Thymus (tissue), 14 donors: ENCODE measurements at places on chromosomes 2 and 18.

- no peak for DNase-seq
Measured at GRCh38 chr2:237404413-237404812, 9.6 kb downstream of the COL6A3 start.

GRCh38 chr2:232611559-232612218 is 21.7 kb upstream of the EFHD1 start:
- DNase-seq, result no peak

DNA sequence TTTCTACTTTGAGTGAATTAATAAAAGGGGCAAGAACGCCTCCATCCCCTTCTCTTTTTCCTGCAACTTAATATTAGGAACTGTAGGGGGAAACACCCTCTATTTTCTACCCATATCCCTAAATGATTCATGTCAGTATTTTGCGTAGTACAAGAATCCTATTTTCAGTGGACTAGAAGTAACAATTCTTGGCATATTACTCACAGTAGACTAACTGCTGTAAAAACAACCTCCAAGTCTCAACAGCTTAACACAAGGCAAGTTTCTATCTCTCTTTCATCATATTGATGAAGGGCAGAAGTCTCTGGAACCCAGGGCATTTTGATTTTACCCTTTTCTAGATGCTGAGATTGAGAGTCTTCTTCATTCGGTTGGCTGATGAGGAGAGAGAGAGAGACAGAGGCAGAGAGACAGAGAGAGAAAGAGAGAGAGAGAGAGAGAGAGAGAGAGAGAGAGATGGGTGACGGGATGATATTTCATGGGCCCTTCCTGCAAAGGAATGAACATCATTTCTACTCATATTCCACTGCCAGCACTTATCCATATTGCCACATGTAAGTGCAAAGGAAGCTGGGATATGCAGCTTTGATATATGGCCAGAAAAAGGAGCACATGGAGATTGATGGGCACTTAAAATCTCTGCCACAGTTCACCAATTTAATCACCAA is 481.6 kb downstream of the LPIN1 start:
- no peak for DNase-seq

GRCh38 chr2:147860009-147860408 is 15.2 kb downstream of the ACVR2A start:
- DNase-seq, result no peak

GRCh38 chr18:13302457-13303225 is 84.1 kb downstream of the LDLRAD4 start:
- no peak for DNase-seq

- no peak for DNase-seq
Measured at GRCh38 chr2:29223851-29224692, 108.9 kb downstream of the CLIP4 start.

DNA sequence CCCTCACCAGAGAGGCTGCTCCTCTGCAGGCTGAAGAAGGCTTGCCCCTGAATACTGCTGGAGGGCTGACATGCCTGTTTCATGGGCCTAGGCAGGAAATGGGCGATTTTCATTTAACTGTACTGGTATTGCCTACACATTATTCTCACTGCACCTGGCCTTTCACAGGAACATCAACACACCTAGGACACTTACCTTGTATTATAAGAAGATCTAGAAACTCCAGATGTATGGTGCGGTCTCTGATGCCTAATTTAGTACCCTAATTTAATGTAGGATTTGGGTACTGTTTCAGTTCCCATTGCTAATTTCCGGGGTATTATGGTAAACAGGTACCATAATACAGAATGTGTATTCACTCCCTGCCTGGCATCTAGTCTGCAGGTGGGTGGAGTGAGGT is 146.0 kb downstream of the MYO1B start:
- DNase-seq, result no peak

GRCh38 chr2:40028792-40029488 is 249.9 kb upstream of the THUMPD2 start:
- DNase-seq, result peak; percentile 59

DNA sequence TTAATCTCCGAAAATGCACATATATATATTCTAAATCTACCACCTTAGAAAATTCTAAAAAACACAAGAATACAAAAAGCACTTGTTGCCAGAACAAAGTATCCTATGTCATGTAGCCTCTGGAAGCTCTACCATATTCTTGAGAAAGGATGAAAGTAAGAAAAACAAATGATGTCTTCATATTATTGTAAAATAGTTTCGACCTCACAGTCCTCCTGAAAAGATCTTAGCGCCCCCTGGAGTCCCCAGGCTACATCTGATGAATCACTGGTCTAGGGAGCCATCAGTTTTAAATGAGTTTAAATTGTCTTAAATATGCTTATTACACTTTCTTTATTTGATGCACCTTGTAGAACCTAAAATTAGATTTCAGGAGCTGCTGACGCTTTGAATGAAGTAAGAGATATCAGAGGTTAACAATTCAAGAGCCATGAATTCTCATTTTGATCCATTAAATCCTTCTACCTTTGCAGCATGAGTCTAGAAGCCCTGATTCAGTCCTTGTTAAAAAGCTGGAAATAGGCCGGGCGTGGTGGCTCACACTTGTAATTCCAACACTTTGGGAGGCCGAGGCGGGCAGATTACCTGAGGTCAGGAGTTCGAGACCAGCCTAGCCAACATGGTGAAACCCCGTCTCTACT is 138.8 kb downstream of the MCFD2 start:
- peak; percentile 32 for DNase-seq

- DNase-seq, result no peak
Measured at GRCh38 chr18:36247036-36247435, 50.5 kb upstream of the FHOD3 start.
